ENCODE measurements at places on chromosomes 7 and 10. TPM values are rescaled to one million over a fixed set of nuclear protein-coding genes. Genes with fewer than 3 reads are reported as not detected.

SUN3 gene
- not detected for total RNA-seq

MNX1 gene
- total RNA-seq, result not detected

AEBP1 gene
- total RNA-seq, result 132 TPM

CD36 gene
- total RNA-seq, result 2.5 TPM

NODAL gene
- total RNA-seq, result not detected

C1QL3 gene
- not detected for total RNA-seq

CPXM2 gene
- 43.8 TPM for total RNA-seq

CALCR gene
- total RNA-seq, result not detected

METTL27 gene
- total RNA-seq, result 36.6 TPM

LRIT1 gene
- not detected for total RNA-seq

NUDT1 gene
- total RNA-seq, result 63.0 TPM

KEL gene
- not detected for total RNA-seq

ERVW-1 gene
- total RNA-seq, result not detected
